Fibroblast of the aortic adventitia (primary cell): ENCODE measurements at places on chromosomes 2 and 18. TPM values are rescaled to one million over a fixed set of nuclear protein-coding genes. Genes with fewer than 3 reads are reported as not detected.

The MARCHF4 gene
- total RNA-seq = 0.57 and 1.3 TPM in 2 replicates

The IL1R1 gene
- 150 and 152 TPM in 2 replicates for total RNA-seq

GRCh38 chr2:70472221-70472890 lies 81.3 kb downstream of the TGFA start:
- peak; percentile 2 for DNase-seq

- DNase-seq = no peak
Measured at GRCh38 chr2:24820175-24820513, 26.9 kb downstream of the CENPO start.

DNA sequence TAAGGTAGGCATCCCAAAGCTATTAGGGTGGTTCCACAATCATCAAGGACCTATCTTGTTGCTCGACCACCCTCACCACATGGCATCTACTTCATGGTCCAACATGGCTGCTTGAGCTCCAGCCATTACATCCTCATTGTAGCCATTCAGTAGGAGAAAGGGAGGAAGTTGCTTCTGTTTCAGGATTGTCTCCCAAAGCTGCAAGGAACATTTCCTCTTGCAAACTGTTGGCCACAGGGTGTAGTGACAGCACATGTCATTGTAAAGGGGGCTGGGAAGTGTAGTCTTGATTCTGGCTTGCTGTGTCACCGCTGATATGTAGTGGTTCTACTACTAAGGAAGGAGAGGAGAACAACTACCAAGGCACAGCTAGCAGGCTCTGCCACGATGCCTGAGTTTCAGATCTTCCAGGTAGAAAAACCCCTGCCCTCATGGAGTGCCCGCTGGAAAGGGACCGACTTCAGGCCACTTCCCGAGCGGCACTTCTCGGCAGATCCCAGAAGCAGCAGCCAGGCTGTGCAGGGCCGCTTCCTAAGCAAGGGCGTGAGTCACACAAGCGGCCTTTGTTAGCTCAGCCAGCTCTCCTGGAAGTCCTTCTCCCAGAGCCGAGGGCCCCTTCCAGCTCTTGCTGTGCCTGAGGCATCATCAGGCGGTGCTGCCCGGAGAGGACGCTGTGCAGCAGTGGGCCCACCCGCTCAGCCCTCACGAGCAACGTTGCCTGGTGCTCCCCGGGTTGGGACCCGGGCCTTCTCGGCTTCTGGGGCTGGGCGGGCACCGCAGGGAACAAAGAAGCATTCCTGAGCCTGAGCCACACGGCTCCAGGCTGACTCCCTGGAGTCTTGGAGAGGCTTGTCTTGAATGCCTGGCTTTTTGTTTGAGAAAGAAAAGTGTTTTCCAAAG lies 58.2 kb downstream of the HS6ST1 start:
- DNase-seq = peak; percentile 90

- no peak for DNase-seq
Measured at GRCh38 chr2:240258685-240259084, 118.2 kb upstream of the OTOS start.

DNA sequence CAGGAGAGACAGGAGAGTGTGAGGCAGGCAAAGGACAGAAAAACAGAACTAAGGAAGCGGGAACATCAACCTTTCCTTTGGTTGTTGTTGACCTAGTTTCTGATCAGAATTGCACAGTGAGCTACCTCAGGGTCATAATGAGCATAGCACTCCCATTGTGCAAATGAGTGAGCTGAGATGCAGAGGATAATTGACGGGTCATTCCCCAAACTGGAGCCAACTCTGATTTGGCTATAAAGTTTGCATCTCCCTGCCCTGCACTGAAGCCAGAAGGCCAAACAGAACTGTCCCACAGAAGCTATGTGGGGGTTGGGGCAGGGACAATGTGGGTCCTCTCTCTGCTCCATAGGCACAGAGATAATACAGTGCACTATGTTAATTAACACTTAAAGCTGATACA lies 105.6 kb upstream of the KLHL14 start:
- DNase-seq = no peak
